ENCODE measurements at places on chromosomes 16 and 17. TPM values are rescaled to one million over a fixed set of nuclear protein-coding genes. Genes with fewer than 3 reads are reported as not detected.

The HOXB2 gene
- total RNA-seq, result 36.3 TPM

The RND2 gene
- 2.7 TPM for total RNA-seq

The STX1B gene
- total RNA-seq, result 2.3 TPM

The PPP1R27 gene
- total RNA-seq, result not detected

The MT1M gene
- total RNA-seq, result 15.1 TPM

The KRT17 gene
- 5.6 TPM for total RNA-seq

- no peak for DNase-seq
Observed at GRCh38 chr17:7632492-7632894, 2.6 kb downstream of the SHBG start.

DNA sequence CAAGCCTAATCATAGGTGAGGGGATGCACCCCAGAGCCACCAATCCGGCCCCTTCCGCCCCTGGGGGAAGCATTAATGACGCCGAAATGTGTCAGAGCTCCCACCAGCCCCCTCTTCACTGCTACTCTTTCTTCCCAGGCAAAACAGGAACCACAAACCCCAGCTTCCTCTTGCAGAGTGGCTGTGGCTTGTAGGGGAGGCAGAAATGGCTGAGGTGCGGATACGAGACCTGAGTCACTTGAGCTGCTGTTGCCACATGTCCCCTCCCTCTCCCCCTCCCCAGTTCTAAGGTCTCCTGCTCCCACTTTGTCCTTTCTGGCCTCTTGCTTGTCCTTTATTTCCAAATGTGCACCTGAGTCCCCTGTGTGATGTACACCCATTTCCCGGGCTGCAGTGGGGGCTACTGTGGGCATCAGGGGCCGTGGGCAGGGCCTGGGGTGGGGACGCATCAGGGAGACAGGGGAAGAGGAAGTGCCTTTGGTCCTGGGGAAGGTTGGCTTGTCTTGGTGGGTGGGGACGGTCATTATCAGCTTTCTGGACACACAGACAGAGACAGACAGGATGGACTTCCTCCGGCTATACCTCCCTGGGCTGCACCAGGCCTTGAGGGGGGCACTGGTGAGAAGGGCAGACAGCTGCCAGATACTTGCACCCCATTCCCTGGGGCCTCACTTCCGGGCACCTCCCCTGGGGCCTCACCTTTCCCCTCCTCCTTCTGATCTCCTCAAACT, at the start of gene APOBR:
Gene APOBR, plus strand, starts transcription at position 523 of the 731 bp plus-strand sequence. Its CDS starts 39 bp downstream, at position 562.
- peak; percentile 93 for DNase-seq

DNA sequence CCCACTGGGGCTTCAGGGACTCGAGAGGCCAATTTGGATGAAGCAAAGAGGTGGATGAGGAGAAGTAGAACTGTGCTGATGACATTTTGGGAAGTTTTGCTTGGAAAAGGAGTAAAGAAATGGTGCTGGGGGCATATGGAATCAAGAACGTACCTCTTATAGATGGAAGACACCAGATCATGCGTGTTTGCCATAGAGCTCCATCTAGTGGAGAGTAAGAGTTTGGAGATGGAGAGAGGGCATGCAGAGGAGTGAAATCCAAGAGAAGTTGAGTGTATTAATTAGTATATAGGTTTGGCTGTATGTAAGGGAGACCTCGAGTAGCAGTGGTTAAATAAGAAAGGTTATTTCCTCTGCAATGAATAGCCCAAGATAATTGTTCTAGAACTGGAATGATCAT, 56.0 kb downstream of the SHISA6 start:
- peak; percentile 45 for DNase-seq

DNA sequence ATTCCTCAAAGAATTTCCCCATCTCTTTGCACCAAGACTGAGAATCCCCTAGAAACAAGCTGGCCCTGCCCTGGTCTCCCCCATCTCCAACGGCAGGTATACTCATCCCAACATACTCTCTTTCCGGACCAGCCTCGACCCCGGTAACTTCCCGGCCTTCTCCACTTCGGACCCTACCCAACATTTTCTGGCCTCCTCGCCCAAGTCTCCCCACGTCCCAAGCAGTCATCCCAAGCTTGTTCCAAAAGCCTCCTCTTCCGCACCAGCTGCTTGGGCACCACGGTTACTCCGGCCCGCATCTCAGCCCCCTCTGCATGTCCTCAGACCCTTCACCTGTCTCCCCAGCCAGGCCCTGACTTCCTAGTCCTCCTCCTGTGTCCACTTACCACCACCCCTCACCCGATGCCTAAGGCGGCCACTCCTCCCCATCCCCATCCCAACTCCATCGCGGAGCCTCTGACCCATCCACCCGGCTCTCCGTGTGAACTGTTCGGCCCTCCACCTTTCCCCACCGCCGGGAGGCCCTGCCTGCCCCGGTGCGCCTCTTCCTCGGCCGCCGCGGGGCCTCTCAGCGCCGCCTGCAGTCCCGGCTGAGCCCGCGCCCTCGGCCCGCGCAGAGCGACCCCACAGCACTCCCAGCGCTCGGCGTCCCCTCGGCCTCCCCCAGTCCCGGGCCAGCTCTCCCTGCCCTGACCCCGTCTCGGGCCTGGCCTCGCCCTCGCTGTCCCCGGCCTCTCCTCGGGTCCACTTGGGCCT, 994 bp downstream of the PITPNA start:
- DNase-seq, result no peak

DNA sequence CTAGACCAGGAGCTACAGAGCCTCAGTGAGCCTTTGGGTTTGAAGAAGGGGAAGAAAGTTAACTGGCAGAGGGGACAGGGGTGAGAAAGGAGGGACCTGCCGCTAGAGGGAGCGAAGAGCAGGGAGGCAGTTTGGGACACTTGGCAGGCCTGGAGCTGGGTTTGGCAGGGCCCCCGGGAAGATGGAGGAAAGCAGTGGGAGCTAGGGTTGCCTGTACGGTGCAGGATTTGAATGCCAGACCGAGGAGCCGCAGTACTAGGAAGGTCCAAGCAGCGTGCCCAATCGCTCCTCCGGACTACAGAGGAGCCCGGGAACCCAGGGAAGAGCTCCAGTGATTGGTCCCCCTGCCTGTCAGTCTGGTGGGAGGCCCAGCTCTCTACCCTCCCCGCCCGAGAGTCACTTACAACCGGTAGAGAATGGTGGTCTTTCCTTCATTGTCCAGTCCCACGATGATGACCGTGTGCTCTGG, 1.3 kb downstream of the ARL5C start:
- DNase-seq, result peak; percentile 95

DNA sequence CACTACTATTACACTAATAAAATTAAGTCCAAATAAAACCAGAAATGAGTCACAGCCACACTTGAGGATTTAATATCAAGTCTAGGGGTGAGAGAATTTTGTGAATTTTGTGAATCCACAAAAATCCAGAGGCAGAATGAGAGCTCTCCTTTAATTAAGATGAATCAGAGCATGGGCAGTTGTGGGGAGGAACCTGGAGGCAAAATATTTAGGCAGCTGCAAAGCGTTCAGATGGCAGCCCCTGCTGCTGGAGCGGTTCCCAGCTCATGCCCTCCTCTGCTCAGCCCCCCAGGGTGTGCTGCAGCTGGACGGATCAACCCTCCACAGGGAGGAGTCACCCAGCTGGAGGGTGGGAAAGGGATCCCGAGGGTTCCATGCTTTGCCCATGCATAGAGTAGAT, 43.4 kb upstream of the IRX6 start:
- no peak for DNase-seq

DNA sequence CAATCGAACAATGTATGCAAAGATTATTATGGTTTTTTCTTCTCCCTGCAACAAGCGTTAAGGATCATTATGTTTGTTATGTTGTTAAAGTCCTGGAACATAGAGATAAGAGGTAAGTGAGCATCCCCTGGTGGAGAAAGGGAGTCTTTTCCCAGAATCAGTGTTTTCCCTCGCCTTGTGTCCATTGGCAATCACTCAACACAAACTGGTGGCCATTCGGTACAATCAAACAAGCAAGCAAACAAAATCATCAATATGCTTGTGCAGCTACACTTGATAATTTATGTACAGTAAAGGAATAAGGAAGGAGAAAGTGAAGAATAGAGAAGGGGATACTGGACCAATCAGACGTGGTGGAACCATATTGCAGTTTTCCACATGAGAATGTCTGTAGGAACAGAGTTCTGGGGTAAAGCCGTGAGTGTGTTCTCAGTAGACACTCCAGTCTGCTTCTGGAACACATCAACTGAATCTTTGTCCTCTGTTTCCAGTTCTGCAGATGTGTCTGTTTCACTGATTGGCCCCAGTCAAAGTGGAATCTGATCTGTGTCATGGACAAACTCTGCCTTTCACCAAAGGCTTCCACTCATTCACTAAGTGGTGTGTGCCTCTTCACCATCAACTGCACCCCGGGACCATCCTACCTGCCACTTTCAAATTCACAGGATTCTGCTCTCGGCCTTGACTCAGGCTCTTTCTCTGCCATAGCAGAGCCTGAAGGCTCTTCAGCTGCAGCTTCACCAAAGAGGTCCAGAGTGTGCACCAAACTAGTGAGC, 169.5 kb downstream of the AHSP start:
- DNase-seq, result peak; percentile 64

- DNase-seq, result no peak
Observed at GRCh38 chr16:88782454-88783390, 2.3 kb downstream of the PIEZO1 start.

DNA sequence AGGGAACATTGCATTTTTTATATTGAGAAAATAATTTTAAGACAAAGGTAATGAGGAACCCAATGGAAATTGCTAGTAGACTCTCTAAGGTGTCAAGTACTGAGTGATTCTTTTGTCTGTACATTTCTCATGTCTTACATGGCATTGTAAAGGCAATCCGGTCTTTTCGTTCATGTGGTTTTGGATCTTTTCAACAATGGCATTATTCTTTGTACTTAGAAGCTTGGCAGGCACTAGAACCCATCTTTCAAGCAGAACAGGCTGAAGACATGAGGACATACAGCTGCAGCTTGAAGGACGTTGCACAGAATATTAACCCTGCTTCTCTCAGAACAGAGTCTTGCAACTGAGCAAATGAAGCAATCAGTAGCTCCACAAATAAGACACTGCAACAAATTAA, 231.5 kb upstream of the ZFHX3 start:
- DNase-seq, result no peak

GRCh38 chr16:77551357-77551756, 116.5 kb upstream of the ADAMTS18 start:
- DNase-seq, result no peak

DNA sequence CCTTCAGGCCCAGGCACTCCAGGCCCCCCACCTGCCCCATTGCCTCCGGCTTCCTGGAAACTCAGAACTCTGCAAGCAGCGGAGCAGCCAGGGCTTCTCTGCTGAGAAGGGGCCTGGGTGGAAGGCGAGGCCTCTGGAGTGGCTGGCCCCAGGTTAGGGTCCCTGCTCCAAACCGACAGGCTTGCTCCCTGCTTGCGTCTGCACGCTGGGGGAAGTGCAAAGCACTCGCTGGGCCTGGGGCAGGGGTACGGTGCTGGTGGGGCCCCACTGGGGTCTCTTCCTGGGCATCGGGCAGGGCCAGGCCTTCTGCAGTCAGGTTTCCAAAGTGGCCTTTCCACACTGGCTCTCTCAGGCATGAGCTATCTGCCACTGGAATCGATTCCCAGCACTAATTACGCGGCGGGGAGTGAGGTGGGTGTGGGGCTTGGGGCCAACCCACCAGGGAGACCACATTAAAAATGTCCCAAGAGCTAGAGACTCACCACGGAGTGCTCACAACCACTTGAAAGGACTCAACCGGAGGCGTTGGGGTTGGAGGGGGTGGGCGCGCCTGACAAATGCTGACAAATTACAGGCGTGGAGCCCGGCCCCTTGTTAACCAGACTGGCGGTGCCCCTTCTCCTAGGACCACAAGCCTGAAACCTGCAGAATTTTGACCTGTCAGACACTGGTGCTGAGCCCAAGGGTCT, 17.9 kb downstream of the FAM83G start:
- DNase-seq, result no peak

GRCh38 chr16:83115491-83116232, 488.9 kb downstream of the CDH13 start:
- no peak for DNase-seq

GRCh38 chr17:9521062-9521461, 54.6 kb downstream of the STX8 start:
- no peak for DNase-seq

DNA sequence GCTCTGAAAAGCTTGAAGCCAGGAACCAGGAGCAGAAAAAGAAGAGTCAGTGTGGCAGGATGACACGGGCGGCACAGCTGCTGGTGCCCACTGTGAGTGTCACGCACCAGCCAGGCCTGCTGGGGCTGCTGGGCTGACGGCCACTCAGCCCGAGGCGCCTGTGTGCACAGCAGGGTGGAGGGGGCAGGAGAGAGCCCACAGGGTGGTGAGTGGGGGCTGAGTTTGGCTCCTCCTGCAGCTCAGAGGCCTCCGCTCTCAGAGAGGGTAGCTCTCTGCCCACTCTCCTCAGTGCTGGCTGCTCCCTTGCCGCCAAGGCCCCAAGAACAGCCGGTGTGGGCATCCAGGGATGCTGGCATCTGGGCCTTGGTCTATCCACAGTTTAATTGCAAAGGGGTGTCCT, 59.6 kb downstream of the GSG1L start:
- no peak for DNase-seq

- no peak for DNase-seq
Observed at GRCh38 chr17:35726953-35727460, 4.4 kb upstream of the RASL10B start.
